ENCODE measurements at places on chromosomes 11 and 22.

- no peak for DNase-seq
These were observed 141.3 kb downstream of the NAV2 start for GRCh38 chr11:19853920-19854319.

DNA sequence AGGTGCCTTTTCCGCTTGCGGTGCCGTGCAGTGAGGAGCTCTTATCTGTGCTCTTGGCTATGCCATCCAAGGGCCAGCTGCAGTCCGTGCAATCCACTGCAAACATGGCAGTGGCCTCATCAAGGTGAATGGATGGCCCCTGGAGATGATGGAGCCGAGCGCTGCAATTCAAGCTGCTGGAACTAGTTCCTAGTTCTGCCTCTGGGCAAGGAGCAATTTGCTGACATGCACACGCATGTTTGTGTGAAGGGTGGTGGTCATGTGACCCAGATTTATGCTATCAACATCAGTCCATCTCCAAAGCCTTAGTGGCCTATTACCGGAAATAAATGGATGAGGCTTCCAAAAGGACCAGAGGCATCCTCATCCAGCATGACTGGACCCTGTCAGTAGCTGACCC lies 3.1 kb upstream of the EHD1 start:
- DNase-seq, result no peak

GRCh38 chr11:130997278-130997677 lies 81.0 kb upstream of the SNX19 start:
- no peak for DNase-seq

GRCh38 chr11:82895437-82896091 lies 4.7 kb downstream of the PRCP start:
- no peak for DNase-seq

Measured in dermis microvascular lymphatic vessel endothelial cell (primary cell).